ENCODE measurements at places on chromosomes 2 and 18.

DNA sequence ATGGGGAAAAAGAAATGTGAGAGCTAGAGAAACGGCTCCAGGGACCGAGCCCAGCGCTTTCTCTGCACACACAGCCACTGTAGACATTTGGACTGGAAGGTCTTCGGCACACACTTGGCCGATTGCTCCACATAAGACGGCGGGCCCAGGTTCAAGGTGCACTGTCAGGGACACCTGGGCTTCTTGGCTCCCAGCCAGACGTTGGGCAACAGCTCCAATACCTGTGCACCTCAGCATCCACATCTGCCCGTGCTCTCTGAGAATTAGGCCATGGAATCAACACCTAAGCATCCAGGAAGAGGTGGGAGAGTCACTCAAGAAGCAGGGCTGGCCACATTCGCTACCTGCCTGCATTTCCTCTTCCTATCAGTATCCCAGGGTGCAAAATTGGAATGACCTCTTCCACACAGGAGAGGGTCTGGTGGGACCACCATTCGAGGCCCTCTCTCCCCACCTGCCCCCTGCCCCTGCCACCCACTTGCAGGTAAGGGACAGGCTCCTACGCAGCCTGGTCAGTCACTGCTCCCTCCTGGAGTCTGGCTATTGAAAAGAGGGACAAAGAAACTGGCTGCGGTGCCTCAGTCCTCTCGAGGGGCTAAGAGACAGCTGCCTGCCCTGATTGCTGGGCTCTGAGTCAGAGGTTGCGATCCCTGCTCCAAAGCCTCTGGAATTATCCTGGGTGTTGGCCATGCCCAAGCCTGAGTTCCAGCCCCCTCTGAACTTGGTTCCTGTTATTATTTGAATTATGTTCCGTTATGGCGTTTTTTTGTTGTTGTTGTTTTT lies 40.1 kb upstream of the TAF1B start:
- DNase-seq, result no peak

GRCh38 chr2:50956886-50957285 lies 75.0 kb downstream of the NRXN1 start:
- DNase-seq, result no peak

GRCh38 chr2:25981596-25982272 lies 563 bp downstream of the KIF3C start:
- no peak for DNase-seq

DNA sequence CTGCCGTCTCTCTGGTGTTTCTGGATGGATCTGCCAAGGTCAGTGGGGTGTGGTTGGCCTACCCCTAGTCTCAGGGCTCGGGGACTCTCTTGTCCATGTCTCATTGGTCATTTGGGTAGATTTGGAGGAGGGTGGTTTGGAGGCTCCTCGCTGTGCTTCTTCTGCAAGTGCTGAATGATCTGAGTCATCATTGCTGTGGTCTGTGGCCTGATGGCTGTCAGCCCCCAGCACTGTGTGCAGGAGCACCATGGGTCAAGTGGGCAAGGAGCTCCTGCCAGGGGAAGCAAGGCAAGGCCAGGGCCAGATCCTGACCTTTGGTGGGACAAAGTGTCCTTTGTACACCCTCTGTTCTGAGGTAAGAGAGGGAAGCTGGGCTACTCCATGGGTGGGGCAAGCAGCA lies 221.8 kb downstream of the FHOD3 start:
- no peak for DNase-seq

DNA sequence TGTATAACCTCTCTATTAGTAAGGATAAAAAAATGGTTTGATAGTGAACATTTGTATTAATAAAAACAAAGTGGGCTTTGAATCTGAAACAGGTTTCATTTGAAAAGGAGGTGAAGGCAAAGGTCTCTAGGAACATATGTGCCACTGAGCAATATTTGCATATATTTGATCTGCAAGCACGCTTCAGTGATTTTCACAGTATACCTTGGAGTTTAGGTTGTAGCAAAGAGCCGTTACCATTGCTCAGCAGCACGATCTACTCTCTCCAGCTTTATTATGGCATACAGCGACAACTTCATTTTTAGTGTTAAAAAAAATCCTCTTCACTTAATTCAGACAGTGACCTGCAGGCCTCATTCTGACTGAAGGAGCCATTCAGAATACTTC lies 75.8 kb upstream of the ZEB2 start:
- DNase-seq, result no peak

DNA sequence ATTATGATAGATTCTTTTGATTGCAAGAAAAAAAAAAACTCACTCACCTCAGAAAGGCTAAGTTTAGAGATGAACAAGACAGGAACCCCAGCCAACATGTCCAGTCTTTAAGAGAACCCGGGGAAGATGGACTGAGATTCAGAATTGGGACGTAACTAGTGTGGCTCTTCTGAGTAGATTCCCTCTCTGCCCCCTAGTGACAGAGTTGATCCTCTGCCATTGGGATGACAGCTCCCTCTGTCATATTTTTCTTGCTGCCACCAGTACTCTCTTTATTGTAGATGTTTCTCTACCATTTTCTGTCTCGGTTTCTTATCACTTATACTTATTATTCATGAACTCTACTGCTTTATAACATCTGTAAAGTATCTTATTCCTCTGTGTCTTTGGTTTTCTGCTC lies 77.7 kb downstream of the GULP1 start:
- DNase-seq, result peak; percentile 26

GRCh38 chr2:181805228-181806038 lies 86.1 kb upstream of the ITPRID2 start:
- DNase-seq, result peak; percentile 76

GRCh38 chr2:42569116-42569711 lies 782 bp downstream of the MTA3 start:
- peak; percentile 16 for DNase-seq

DNA sequence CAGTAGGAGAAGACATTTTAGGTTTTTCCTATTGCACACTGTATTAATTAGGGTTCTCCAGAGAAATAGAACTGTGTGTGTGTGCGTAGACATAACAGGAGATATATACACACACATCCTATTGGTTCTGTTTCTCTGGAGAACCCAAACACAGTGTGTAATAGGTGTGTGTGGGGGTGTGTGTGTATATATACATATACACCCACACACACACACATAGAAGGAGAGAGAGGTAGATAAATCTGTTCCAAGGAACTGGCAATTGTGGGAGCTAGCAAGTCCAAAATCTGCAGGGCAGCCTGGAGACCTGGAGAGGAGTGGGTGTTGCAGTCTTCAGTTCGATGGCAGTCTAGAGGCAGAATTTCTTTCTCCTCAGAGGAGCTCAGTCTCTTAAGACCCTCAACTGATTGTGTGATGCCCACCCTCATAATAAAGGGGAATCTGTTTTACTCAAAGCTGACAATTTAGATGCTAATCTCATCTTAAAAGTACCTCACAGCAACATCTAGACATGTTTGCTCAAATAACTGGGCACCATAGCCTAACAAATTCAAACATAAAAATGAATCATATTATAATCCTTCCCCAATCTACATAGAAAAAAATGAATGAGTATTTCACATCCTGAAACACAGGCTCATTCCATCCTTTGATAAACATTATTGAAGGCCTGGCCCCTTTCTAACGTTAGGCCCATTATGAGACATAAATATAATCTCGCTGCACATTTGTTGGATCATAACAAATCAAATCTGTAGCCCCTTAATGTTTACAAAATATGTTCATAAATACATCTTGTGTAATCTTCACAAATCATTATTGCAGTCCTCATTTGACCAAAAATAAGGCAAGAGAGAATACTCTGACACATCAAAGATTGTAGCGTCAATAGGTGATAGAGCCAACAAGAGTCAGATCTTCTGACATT lies 35.1 kb upstream of the RTN4 start:
- DNase-seq, result no peak

DNA sequence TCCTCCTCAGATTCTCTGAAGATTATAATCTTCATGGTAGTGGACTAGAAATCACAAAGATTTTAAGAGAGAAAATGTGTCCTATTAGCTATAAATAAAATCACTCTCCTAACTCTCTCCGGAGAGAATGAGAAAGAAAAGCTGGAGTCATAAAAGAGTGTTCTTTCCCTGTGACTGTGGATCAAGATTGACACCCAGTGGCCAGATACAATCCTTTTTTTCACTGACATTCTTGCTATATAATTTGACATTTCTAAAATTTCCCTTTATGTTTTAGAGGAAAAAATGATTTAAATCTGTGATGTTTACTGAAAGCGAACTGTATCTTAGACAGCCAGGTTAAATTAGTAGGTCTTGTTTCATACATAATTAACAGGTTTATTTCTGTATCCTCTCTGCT lies 35.4 kb upstream of the LRP2 start:
- DNase-seq, result peak; percentile 9

- no peak for DNase-seq
Observed at GRCh38 chr2:100059638-100060037, 82.8 kb downstream of the AFF3 start.

- peak; percentile 89 for DNase-seq
Observed at GRCh38 chr18:55234366-55235093, 275.3 kb upstream of the CCDC68 start.

DNA sequence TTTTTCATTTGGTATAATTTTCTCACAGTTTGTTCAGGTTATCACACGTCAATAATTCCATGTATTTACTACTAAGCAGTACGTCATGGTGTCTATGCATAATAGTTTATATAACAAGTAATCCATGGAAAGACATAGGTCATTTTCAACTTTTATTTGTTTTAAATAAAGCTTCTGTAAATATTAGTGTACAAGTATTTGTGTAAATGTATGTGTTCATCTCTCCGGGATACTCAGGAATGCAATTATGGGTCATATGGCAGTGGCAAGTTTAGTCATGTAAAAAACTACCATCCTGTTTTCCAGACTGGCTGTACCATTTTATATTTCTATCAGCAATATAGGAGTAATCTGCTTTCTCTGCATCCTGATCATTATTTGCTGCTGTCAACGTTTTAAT lies 231.1 kb upstream of the ZNF804A start:
- no peak for DNase-seq

DNA sequence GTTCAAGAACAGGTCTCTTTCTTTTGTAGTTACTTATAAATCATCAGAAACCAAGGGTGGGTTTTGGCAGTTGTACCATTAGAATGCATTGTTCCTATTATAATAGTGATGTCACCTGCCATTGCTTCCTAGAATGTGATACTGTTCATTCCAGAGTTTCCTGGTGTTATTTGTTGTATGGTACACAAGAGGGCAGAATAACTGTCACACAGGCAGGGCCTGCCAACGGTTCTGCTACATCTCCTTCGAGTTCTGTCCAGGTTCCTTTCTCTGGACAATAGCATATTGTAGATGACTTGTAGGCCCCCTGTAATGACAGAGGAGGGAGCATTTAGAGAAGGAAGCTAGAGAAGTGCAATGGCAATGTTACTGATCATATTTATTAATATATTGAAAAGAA lies 98.3 kb downstream of the KLHL14 start:
- no peak for DNase-seq

- DNase-seq, result no peak
Observed at GRCh38 chr2:239225871-239226561, 174.8 kb downstream of the HDAC4 start.

DNA sequence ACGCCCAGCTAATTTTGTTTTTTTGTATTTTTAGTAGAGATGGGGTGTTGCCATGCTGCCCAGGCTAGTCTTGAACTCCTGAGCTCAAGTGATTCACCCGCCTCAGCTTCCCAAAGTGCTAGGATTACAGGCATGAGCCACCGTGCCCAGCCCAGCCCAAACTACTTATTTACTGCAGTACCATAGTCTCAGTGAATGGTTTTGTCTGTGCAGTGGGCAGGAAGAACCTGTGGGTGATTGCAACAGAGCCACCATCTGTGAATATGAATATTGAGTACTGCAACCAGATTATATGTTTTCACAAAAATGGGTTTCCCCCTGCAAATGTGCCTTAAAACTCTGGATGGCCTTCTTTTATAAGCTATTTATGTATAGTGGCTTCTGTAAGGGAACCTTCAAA lies 9.1 kb downstream of the MPPE1 start:
- no peak for DNase-seq

DNA sequence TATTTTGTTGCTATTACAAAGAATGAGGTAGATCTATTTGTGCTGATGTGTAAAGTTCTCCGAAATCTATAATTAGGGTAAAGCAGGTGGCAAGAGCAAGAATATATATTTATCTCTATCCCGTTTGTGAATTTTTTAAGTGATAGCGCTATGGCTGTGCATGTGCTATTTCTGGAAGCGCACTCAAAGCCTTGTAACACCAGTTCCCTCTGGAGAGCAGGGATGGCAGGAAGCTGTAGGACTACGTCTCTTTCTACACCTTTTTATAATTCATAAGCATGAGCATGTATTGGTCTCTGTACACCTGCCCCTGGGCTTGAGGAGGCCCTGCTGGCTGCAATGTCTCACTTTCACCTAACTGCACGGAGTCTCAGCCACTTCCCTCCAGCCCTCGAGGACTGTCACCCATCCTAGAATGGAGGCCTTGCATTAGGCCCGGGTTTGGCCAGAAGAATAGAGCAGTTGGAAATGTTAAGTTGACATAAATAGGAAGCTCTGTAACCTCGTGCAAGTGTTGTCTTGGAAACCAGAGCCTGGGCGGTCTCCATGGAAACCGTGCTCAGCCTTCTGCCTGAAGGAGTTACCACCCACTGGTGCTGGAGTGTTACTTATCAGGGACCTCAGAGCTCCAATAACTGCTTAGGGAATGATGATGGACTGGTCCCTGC lies 20.9 kb downstream of the ITM2C start:
- peak; percentile 84 for DNase-seq

DNA sequence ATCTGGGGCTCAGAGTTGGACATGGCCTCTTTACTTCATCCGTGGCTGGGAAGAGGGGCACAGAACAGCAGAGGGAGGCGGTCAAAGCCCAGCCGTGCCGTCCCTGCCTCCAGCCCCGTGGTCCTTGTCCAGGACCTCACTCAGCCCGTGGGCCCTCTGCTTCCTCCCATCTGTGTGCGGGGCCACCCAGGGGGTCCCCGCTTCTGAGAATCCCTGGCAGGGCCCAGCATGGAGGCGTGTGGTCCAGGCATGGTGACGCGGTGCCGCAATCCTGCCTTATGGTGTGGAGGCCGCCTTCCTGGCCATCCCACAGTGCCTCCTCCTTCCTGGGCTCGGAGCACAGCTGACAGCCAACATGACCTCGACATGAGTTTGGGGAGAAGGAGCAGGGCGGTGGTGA lies 232.6 kb downstream of the FAM210A start:
- DNase-seq, result no peak

GRCh38 chr2:128710242-128710641 lies 391.6 kb upstream of the HS6ST1 start:
- no peak for DNase-seq

DNA sequence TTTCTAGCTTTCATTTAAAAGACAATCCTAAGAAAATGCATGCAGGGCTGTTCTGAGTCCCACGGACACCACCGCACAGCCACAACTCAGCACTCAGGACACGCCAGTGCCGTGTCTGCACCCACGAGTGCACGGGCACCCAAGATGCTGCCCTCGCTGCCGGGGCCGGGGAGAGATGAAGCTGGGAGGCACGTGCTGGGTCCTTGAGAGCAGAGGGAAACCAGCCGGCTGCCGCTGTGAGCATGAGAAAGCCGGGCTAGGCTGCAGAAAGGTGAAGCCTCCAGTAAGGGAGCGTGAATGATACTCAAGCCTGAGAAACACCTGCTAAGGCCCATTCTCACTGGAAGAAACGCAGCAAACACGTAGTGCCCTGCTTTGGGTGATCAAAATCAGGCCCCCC lies 4.8 kb downstream of the COPS9 start:
- no peak for DNase-seq

All from suppressor macrophage treated with lipopolysaccharide for 1 hour (primary cell).